Body of pancreas (tissue), 4 donors: ENCODE measurements at places on chromosomes 16 and 17.

- H3K27ac ChIP-seq = no peak overlapping the region
- no peaks in the 10 kb centered on the region for H3K27me3 ChIP-seq
- no peaks in the 10 kb centered on the region for H3K36me3 ChIP-seq
- no peak overlapping the region for H3K4me3 ChIP-seq
- no peaks in the 10 kb centered on the region for H3K4me1 ChIP-seq
Observed at GRCh38 chr17:14557480-14557879, 256.6 kb downstream of the HS3ST3B1 start.

DNA sequence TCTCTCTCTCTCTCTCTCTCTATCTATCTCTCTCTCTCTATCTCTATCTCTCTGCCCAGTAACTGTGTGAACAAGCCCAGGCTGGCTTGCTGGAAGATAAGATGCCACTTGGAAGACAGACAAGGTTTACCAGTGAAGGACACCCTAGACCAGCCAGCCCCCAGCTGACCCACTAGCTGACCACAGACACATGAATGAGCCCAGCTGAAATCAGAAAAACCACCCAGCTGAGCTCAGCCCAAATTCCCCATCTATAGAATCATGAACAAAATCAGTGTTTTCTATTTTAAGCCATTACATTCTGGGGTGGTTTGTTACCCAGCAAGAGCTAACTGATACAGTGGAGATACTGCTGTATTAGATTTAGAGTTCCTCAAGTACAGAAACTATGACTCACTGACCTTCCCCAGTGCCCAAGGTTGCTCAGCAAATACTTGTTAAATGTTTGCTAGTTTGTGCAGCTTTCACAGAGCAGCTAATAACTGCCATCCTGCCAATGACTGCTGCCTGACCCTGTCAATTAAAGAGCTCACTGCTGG, 18.0 kb downstream of the EMP2 start:
- no peaks in the 10 kb centered on the region for H3K4me1 ChIP-seq
- no peak for DNase-seq
- H3K36me3 ChIP-seq = no peaks in the 10 kb centered on the region

GRCh38 chr16:17396762-17397498, 73.8 kb downstream of the XYLT1 start:
- no peak overlapping the region for H3K4me3 ChIP-seq
- H3K27me3 ChIP-seq = no peaks in the 10 kb centered on the region
- H3K27ac ChIP-seq = peak overlapping the region; percentile 82
- H3K4me1 ChIP-seq = peaks cover 48% of the 10 kb centered on the region
- DNase-seq = peak; percentile 70
- no peaks in the 10 kb centered on the region for H3K36me3 ChIP-seq

- no peak overlapping the region for H3K4me3 ChIP-seq
- H3K27ac ChIP-seq = no peak overlapping the region
- no peaks in the 10 kb centered on the region for H3K36me3 ChIP-seq
Observed at GRCh38 chr17:79217473-79218135, 143.0 kb downstream of the ENGASE start.

- DNase-seq = no peak
- H3K4me1 ChIP-seq = peaks cover 8% of the 10 kb centered on the region
- H3K27ac ChIP-seq = no peak overlapping the region
- no peak overlapping the region for H3K4me3 ChIP-seq
Observed at GRCh38 chr17:78374189-78374588, 4.3 kb upstream of the PGS1 start.

DNA sequence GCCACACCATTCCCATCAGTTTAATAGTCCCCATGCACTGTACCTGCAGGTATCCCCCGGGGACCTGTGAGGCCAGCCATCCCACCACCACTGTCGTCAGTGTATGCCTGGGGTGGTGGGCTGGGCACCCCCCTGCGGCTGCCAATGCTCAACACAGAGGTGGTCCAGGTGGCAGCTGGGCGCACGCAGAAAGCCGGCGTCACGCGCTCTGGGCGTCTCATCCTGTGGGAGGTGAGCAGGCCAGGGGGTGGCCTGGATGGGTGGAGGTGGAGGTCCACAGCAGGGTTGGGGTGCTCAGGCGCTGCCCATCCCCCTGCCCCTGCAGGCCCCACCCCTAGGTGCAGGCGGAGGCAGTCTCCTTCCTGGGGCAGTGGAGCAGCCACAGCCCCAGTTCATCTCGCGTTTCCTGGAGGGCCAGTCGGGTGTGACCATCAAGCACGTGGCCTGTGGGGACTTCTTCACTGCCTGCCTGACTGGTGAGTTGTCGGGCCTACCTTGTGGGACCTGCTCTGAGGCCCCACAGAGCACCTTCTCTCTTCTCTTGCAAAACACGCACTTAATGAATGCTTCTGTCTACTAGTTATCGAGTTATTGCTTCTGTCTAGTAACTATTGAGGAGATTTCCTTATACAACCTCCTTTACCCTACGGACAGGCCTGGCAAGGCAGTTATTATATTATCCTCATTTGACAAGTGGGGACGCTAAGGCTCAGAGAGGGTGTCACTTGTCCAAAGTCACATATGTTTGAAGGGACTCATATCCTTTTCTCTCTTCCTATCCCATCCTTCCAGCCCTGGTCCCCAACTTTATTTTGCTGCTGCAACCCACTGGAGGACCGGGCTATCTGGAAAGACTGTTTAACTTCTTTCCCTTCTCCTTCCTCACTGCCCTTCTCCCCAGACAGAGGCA, 5.8 kb upstream of the TRAF4 start:
- no peaks in the 10 kb centered on the region for H3K27me3 ChIP-seq
- no peak overlapping the region for H3K27ac ChIP-seq
- H3K4me1 ChIP-seq = peaks cover 6% of the 10 kb centered on the region
- H3K36me3 ChIP-seq = no peaks in the 10 kb centered on the region
- no peak for DNase-seq

- no peaks in the 10 kb centered on the region for H3K36me3 ChIP-seq
- H3K4me1 ChIP-seq = no peaks in the 10 kb centered on the region
- H3K27me3 ChIP-seq = no peaks in the 10 kb centered on the region
- no peak overlapping the region for H3K27ac ChIP-seq
Observed at GRCh38 chr16:73149334-73149733, 101.4 kb upstream of the ZFHX3 start.

- no peaks in the 10 kb centered on the region for H3K4me1 ChIP-seq
- DNase-seq = no peak
- H3K27ac ChIP-seq = no peak within 1 kb of the TSS
- no peaks in the 10 kb centered on the region for H3K27me3 ChIP-seq
Observed at GRCh38 chr17:41008811-41009210, at the start of gene KRTAP3-1. Gene KRTAP3-1, minus strand, starts transcription at chr17:41009128. Its CDS starts 54 bp downstream, at chr17:41009074.

DNA sequence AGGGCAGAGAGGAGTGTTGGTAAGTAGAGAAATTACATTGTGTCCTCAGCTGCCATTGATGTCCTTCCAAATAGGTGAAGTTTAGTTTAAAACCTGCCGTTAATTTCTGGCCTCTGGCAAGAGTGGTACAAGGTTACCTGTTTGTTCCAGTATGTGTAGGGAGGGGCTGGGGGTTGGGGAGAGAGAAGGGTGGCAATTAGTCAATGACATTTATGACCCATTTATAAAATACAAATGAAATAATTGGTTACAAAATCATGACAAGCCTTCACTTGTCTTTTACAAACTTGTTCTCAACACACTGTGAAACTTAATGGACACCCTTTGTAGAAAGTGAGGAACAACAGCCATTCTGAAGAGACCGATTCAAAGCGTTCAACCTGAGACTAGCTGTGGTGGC, 281.0 kb downstream of the FTO start:
- H3K27ac ChIP-seq = no peak overlapping the region
- no peak overlapping the region for H3K4me3 ChIP-seq
- H3K4me1 ChIP-seq = no peaks in the 10 kb centered on the region

GRCh38 chr17:57788725-57789124, 43.6 kb upstream of the CCDC182 start:
- no peak overlapping the region for H3K27ac ChIP-seq
- no peaks in the 10 kb centered on the region for H3K27me3 ChIP-seq
- no peak for DNase-seq
- no peaks in the 10 kb centered on the region for H3K36me3 ChIP-seq

DNA sequence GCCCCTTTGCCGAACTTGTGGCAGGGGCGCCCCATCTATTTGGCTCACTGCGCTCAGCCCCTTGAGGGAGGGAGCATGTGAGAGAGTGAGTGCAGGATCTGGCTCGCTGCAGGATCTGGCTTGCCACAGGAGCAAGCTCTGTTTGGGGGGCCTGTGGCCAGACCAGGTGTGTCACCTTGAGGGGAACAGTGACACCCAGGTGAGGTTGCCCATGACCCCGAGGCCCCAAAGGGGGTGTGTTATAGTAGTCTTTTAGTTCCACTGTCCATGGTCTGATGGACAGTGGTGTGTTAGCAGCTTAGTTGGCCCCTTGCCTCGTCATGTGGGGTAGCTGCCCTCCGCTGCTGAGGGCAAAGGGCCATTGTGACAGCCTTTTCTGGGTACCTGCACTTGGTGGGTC, 41.6 kb downstream of the CCDC42 start:
- no peaks in the 10 kb centered on the region for H3K36me3 ChIP-seq
- H3K4me1 ChIP-seq = no peaks in the 10 kb centered on the region
- no peaks in the 10 kb centered on the region for H3K27me3 ChIP-seq
- no peak overlapping the region for H3K4me3 ChIP-seq

DNA sequence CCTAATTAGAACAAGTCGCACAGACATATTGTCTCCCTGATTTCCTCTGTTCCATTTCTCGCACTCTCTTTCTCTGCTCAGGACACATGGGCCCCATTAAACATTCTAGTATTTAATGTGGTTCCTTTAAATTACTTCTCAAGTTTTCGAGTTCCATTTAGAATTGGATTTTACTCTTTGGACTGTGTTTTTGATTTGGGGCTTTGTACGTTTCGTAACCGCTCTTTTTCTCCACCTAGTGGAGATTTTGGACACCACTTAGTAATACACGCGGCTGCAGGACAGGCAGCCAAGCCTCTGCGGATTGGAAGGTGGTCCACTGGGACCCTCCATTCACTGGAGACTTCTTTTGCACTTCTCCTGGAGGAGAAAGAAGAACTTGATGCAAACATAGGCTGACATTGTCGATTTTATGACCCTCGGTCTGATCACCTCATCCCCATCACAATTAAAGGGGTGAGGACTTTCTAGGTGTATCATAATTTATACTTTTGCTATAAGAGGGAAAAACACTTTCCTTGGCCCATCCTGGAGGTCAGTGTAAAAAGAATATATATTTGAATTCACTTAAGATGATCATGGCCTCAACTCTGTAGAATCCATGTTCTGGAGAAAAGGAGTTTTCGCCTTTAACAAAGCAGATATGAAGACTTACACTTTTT, 85.7 kb downstream of the NOG start:
- H3K27ac ChIP-seq = no peak overlapping the region
- H3K36me3 ChIP-seq = no peaks in the 10 kb centered on the region
- H3K4me1 ChIP-seq = peaks cover 10% of the 10 kb centered on the region
- no peaks in the 10 kb centered on the region for H3K27me3 ChIP-seq
- no peak overlapping the region for H3K4me3 ChIP-seq

- H3K27ac ChIP-seq = no peak overlapping the region
- no peaks in the 10 kb centered on the region for H3K4me1 ChIP-seq
- no peak overlapping the region for H3K4me3 ChIP-seq
- no peak for DNase-seq
Observed at GRCh38 chr16:73280388-73280787, 232.5 kb upstream of the ZFHX3 start.

GRCh38 chr16:4313563-4314531, 2.0 kb upstream of the GLIS2 start:
- peak; percentile 74 for DNase-seq
- H3K27me3 ChIP-seq = no peaks in the 10 kb centered on the region
- H3K4me3 ChIP-seq = no peak overlapping the region
- no peaks in the 10 kb centered on the region for H3K36me3 ChIP-seq

- DNase-seq = no peak
- no peaks in the 10 kb centered on the region for H3K27me3 ChIP-seq
- H3K27ac ChIP-seq = no peak overlapping the region
- H3K4me3 ChIP-seq = no peak overlapping the region
Observed at GRCh38 chr17:7593296-7593695, 3.4 kb upstream of the SOX15 start.

- H3K4me1 ChIP-seq = peaks cover 20% of the 10 kb centered on the region
- H3K27me3 ChIP-seq = no peaks in the 10 kb centered on the region
- no peaks in the 10 kb centered on the region for H3K36me3 ChIP-seq
- DNase-seq = no peak
- H3K27ac ChIP-seq = no peak overlapping the region
Observed at GRCh38 chr16:1357906-1358566, 6.3 kb downstream of the GNPTG start.

DNA sequence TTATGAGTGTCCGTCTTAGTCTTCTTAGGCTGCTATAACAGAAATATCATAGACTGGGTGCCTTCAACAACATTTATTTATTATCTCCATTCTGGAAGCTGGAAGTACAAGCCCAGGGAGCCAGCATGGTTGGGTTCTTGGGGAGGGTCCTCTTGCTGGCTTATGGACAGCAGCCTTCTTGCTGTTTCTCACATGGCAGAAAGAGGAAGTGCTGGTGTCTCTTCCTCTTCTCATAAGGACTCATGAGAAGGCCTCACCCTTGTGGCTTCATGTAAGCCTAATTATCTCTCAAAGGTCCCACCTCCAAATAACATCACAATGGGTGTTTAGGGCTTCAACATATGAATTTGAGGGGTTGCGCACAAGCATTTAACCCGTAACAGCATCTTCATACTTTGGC, 207.0 kb upstream of the COX10 start:
- no peaks in the 10 kb centered on the region for H3K36me3 ChIP-seq
- H3K27ac ChIP-seq = no peak overlapping the region
- H3K4me3 ChIP-seq = no peak overlapping the region
- no peak for DNase-seq

- H3K27ac ChIP-seq = no peak within 1 kb of the TSS
- H3K4me1 ChIP-seq = no peaks in the 10 kb centered on the region
- H3K4me3 ChIP-seq = no peak within 1 kb of the TSS
- DNase-seq = peak; percentile 72
Observed at GRCh38 chr16:29745853-29746345, at the start of gene C16orf54. Gene C16orf54, minus strand, starts transcription at chr16:29745990. Its CDS starts 1,039 bp downstream, at chr16:29744951.

- no peak overlapping the region for H3K27ac ChIP-seq
- H3K27me3 ChIP-seq = no peaks in the 10 kb centered on the region
- peaks cover 15% of the 10 kb centered on the region for H3K4me1 ChIP-seq
- DNase-seq = peak; percentile 79
- H3K4me3 ChIP-seq = no peak overlapping the region
Observed at GRCh38 chr17:62109378-62109902, 44.4 kb upstream of the MED13 start.

DNA sequence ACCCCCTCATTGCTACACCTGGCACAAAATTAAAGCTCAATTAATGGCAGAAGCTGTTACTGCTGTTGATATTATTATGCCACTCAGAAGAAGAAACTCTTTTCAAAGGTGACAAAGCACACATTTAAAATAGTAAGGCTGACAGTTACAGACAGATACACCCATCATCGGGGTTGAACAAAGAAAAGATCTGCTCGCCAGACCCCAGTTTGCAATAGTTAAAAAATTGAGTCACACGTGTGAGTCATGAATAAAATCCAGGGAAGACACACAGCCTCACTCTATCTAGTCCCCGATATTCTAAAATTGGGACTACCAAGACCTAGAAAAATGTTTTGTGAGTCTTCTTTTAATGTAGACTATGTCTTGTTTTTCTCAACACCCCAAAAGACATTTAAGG, 330.0 kb upstream of the SOX9 start:
- H3K4me1 ChIP-seq = no peaks in the 10 kb centered on the region
- no peak overlapping the region for H3K27ac ChIP-seq
- H3K4me3 ChIP-seq = no peak overlapping the region
- DNase-seq = no peak

- peak within 1 kb of the TSS; percentile 93 for H3K4me3 ChIP-seq
- no peaks in the 10 kb centered on the region for H3K36me3 ChIP-seq
- peaks cover 64% of the 10 kb centered on the region for H3K4me1 ChIP-seq
- peak within 1 kb of the TSS; percentile 94 for H3K27ac ChIP-seq
- DNase-seq = peak; percentile 88
Observed at GRCh38 chr17:42016941-42017865, at the start of gene DNAJC7. Gene DNAJC7, minus strand, starts transcription at chr17:42017439. Its CDS starts 23 bp downstream, at chr17:42017416.
